Pulmonary artery endothelial cell (primary cell): ENCODE measurements at places on chromosomes 2 and 18.

- DNase-seq: no peak
Observed at GRCh38 chr2:207482630-207483029, 47.1 kb upstream of the CREB1 start.

DNA sequence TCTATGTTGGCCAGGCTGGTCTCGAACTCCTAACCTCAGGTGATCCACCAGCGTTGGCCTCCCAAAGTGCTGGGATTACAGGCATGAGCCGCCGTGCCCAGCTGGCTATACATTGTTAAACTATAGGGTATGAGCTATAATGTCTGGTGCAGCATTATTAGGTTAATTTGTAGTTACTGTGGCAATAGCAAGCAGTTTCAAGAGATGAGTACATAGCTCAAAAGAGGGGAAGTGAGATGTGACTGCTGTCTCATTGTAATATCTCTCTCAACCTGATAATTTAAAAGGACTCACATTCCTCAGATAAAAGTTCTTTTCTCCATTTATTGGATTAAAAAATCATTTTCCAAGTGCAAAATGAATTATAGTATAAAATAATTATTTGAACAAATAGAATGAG is 116.4 kb downstream of the INO80D start:
- no peak for DNase-seq

DNA sequence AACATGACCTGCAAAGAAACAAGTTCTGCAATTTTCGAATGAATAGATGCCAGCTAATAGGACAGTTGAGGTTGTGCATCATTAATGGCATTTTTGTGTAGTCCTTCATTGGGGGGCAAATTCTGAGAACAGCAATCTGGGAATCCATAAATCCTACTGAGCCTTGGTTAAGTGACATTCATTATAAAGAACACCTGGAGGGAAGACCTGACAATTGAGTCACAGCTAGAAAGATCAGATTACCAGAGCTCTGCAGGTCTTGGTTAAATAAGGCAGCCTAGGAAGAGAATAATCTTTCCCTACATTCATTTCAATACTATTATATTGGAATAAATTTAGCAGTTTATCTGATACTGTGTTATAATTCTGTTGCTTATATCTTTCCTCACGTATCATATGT is 14.3 kb downstream of the KCNH7 start:
- DNase-seq: no peak

- DNase-seq: no peak
Observed at GRCh38 chr2:113069676-113070605, 2.2 kb downstream of the IL1F10 start.

GRCh38 chr18:621291-622043 is 24.7 kb downstream of the CLUL1 start:
- no peak for DNase-seq

DNA sequence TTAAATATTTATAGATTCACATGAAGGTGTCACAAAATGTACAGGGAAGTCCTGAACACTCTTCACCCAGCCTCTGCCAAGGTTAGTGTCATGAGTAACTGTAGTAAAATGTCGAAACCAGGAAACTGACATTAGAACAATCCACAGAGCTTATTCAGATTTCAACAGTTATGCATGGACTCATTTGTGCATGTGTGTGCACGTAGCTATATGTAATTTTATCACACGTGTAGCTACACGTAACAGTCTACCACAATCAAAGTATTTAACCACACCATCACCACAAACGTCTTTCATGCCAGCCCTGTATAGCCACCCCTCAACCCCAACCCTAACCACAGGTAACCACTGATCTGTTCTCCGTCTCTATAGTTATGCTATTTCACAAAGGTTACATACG is 211.7 kb upstream of the REV1 start:
- DNase-seq: no peak

- no peak for DNase-seq
Observed at GRCh38 chr2:117885308-117885707, 70.8 kb downstream of the DDX18 start.

- no peak for DNase-seq
Observed at GRCh38 chr2:187586011-187586641, 31.9 kb upstream of the TFPI start.

- DNase-seq: no peak
Observed at GRCh38 chr18:10511236-10511635, 14.6 kb upstream of the NAPG start.

DNA sequence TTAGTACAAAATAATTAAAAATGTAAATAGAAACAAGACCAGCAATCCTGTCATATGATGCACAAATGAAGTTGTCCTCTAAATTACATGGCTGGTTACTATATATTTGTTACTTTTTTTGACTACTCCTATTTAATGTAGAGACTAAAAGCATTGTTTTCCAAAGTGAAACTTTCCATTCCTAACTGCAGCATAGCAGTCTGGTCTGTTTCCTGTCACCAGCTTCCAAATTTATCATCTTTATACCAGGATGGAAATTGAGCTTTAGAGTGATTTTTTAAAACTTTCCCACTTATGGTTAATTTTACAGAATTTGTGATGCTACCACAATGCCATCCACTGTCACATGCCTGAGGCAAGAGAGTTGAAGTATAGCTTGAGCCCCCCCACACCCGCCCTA is 33.5 kb upstream of the RAB27B start:
- no peak for DNase-seq

- no peak for DNase-seq
Observed at GRCh38 chr18:35326695-35327387, 17.4 kb downstream of the ZNF24 start.

GRCh38 chr2:241031436-241032165 is 33.2 kb downstream of the SNED1 start:
- no peak for DNase-seq

DNA sequence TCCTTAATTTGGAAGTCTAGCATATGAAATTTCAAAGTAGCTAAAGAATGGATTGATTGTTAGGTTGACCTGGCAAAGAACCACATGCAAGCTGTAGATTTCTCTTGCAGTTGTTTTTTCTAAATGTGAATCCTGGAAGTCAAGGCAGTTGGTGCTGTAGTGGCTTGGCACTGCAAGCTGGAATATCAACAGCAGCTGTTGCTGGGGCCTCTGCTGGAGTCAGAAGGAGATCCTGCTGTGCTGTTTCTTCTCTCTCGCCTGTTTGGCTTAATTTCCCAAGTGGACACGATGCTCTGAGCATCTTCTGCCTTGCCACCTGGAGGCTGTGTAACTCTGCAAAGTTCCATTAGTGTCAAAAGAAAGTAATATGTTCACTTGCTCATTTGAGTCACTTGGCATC is 12.6 kb downstream of the PIK3C3 start:
- no peak for DNase-seq

DNA sequence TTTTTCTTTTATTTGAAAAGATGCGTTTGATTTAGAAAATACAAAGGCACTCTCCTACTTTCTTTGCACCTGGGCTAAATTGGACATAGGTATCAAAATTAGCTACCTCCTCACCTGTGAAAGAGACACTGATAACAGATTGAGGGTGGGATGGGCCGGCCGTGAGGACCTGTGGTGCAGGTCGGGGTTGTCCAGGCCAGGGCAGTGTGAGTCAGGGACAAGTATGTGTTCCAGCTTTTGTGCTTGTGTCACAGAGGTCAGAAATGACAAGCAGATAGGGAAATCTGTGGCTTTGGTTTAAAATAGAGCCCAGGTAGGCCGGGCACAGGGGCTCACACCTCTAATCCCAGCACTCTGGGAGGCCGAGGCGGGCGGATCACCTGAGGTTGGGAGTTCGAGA is 22.6 kb downstream of the MYL12B start:
- DNase-seq: no peak

DNA sequence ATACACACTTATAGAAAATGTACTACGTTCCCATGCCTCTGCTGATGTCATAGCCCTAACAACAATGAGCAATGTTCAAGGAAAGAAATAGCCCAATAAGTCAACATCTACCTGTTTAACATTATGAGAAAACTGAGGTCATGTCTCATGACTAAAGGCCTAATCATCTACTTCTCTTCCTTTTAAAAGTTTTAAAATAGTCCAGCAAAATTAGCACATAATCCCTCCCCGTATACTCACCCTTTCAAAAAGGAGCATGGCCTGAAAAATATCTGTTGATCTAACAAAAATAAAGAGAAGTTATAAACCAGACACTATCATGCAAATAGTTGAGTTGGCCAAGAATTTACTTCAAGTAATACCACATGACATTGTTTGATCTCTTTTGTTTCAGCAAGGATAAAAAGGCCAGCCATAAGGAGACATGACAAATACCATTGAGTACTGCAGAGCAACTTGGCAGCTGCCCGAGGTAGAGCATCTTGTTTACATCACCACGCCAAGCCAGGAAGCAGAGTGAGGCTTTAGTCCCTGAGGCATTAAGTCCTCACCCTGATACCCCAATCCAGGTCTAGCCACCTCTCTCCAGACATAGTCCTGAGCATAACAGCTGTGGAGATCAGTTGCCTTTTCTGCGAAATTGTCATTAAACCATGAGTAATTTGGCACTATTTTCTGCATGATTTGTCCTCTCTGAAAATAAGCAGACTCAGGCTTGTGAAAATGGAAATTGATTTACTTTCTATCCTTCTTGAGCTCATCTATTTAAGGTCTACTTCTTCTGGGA is 137.4 kb upstream of the ETAA1 start:
- DNase-seq: no peak

DNA sequence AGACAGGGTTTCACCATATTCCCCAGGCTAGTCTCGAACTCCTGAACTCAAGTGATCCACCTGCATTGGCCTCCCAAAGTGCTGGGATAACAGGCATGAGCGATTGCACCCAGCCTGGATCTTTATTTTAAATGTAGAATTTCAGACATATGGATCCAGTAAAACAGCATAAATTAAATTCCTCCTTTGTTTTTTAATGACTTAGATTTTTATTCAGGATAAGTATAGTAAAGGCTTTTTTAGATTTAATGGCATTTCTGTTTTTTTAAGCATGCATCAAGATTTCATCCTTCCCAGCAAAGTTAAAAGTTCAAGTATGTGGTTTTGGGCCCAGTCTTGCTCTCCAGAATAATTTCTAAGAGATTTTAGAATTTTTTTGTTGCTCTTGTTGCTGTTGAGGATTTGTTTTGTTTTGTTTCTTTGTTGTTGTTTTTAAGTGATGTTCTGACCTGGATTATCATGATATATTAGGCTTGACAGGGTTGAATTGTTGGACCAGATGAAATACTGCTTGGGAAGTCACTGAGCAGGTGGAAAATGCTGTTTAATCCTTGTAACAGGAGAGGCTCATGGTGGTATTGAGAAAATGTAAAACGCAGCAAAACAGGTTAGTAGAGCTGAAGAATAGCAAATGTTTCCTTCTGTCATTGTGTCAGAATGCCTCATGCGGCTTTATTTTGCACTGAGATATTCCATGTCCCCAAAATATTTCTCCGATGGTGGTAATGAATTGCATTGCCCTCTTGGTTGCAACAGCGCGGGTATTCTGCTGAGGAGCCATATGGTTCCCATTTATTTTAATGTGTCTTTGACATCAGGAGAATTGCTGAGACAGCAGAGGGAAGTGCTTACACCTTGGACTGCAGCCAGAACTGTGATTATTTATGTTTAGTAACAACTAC is 147.9 kb downstream of the GALNT3 start:
- DNase-seq: no peak

GRCh38 chr2:232981356-232981755 is 31.7 kb downstream of the NGEF start:
- no peak for DNase-seq

DNA sequence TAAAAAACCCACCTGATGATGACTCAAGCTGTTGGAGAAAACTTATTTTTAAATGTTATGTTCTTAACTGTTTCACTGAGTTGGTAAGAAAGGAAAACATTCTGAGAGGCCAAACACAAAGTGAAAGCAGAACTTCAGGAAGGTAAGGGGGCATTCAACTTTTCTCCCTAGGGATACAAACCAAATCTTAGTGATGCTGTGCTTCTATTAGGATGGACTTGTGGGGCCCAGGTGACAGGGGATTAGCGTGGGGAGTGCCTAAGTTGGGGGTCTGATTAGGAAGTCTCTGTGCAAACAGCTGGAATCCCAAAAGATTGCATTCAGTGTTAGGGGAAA is 18.5 kb downstream of the PDCL3 start:
- no peak for DNase-seq

DNA sequence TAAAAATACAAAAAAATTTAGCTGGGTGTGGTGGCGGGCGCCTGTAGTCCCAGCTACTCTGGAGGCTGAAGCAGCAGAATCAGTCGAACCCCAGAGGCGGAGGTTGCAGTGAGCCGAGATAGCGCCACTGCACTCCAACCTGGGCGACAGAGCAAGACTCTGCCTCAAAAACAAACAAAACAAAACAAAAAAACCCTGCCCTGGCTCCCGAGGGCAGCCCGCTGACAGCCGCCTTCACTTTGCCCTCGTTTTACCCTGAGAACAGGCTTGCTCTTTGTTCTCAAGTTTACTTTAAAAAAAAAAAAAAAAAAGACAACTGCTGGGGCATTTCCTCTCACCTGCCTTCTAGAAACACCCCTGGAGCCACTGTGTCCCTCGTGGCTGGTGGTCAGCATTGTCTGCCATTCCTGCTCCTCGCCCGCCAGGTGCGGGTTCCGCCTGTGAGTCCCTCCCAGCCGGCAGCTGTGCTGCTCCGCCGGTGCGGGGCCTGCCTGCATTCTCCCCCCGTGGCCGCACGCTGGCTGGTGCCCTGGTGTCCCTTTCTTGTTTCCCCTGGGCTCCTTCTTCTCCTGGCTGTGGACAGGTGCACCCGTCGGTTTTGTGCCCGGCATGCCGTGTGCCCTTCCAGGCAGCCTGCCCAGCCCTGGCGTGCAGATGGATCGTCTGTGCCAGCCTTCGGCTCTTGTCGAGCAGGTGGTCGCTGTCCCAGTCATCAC is 105.7 kb downstream of the USP40 start:
- no peak for DNase-seq

DNA sequence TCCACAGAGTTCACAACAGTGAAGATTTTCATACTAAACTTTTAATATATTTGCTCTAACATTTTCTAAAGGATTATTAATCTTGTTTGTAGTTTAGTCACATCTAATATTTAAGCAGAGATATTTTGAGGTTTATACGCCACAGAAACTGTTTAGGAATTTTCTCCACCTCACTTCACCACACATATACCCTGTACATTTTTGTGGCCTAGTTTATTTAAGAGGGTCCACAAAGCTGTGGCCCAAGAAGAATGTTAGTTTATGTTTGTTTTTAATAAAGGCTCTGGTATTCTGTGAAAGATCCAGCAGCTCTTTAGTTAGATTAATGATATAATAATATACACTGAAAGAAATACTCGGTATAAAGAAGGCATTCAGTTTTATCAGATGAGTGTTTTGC is 132.7 kb upstream of the TTC27 start:
- DNase-seq: no peak

DNA sequence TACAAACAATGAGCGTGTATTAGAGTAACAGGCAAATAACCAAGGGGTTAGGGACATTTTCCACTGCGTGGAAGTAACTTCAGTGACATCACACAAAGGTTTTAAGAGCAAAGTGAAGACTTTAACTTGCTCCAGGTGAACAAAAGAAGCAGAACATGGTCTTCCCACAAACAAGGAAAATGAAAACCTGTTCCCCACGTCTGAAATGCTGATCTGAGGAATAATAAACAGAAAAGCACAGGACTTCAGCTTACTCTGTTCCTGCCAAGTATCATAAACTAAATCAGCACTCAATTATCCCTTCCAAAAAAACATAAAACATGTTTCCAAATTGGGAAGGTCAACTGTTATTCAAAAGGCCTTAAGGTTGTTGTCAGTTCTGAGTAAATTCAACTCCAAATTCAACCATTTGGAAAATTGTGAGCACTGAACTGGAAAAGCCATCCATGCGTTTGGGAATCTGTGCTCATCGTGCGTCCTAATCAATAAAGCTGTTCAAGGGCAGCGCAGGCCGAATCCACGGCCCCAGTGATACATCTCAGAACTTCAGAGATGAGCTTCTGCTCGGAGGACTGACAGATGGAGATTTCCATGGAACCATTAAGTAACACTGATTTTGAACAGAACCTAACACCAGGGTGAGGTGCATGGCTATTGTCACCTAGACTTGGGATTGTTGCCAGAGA is 7.7 kb upstream of the SNTG2 start:
- DNase-seq: no peak
